ENCODE measurements at places on chromosomes 11 and 22.

- DNase-seq = no peak
Observed at GRCh38 chr11:61080986-61081590, 21.2 kb upstream of the CD5 start.

DNA sequence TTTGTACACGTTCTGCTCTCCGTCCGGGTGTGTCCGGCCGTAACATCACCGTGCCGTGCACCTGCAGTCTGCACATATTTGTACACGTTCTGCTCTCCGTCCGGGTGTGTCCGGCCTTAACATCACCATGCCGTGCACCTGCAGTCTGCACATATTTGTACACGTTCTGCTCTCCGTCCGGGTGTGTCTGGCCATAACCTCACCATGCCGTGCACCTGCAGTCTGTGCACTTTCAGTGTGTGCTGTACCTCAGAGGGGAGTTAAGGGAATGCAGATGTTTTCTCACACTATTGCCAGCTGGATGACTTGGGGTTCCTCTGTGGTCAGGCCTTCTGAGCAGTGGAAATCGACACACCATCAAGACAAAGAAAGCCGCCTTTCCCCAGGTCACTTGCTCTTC, 4.2 kb downstream of the TTLL8 start:
- no peak for DNase-seq

DNA sequence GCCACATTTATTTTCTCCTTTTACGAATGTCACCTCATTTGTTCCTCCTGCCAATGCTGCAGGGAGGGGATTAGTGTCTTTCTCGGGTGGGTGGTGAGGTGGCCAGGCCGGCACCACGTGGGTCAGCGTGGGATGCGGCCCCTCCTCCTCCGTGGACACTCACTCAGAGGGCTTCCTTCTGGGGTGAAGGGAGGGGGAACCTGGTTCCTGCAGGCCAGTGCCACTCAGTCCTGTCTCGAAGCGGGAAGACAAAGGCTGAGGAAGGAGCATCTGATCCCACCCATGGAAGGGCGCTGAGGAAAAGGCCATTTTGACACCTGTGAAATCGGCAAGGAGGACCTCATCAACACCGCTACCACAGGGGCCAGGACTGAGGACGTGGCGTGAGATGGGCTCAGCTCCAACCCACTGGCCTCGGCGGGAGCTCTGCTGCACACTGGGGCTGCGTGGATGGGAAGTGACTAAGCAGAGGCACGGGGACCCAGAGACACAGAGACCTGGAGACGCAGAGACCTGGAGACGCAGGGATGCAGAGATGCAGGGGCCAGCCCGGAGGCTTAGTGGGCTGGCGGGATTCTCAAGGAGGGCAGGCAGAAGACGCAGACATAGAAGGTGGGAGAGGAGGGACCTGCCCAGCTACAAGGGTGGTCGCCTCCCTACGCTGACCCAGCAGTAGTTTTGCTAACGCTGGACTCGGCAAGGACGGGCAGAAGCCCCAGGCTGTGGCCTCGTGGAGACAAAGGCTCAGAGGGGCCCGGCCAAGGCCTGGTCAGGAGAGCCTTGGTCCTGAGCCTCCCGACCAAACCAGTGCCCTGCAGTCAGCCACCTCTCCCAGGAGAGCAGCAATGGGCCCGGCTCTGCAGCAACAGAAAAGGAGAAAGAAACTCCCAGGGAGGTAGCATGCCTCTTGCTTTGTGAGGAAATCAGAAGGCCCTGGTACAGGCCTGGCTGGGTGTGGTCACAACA, 1071.2 kb downstream of the BRD1 start:
- DNase-seq = no peak

- DNase-seq = no peak
Observed at GRCh38 chr11:1538153-1538552, 33.9 kb downstream of the DUSP8 start.

GRCh38 chr22:28891156-28891733, 7.9 kb downstream of the ZNRF3 start:
- no peak for DNase-seq

DNA sequence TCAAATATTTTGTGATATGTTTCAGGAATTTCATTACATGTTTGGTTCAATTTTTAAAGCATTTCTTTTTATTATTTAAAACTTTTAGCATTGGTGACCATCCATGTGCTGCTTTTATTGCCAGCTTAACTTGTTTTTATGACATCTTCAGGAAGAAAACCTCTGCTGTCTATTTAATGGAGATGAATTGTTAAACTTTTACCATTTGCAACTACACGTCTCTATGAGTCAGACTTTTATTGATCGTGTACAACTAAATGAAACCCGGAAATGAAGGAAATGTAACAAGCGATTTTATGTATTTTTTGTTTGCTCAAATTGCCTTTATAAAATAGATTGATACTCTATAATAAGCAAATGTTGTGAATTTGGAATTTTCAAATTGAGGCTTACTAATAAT, 113.0 kb downstream of the PTPRJ start:
- no peak for DNase-seq

All from central memory CD4-positive, alpha-beta T cell (primary cell).